GM20000 (cell line): ENCODE measurements at places on chromosomes 3 and 15.
A peak's percentile ranks its signal among the peaks of the same experiment; 100 is the strongest.

DNA sequence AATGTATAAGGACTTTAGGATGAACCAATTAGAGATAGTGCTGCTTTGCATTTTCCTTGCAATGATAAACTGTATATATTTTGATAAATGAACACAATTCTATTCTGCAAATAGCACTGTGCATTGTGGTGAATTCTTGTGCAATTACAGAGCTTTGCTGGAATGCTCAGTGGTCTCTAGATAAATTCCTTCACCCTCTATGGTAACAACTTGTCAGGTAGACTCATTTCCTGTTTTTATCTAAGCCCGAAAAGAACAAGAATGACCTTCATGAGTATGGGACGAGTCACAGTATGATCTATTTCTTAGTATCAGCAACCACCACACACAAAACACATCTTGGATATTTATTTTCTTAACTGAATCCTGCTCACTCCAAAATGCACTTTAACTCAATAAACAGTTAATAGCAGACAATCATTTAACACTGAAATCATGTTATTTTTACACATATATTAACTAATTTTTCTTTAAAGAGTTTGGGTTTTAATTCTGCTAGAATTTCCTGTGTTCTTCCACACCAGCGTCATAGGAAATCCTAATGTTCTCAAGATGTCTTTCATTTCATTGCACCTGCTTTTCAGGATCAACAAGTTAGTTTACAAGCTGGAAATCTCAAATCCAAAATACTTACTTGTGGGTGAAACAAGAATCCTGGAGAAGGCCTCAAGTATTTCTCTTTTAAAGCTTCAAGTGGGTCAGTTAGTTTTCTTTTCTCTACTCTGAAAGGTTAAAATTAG is 551.2 kb downstream of the MECOM start:
- DNase-seq = no peak

DNA sequence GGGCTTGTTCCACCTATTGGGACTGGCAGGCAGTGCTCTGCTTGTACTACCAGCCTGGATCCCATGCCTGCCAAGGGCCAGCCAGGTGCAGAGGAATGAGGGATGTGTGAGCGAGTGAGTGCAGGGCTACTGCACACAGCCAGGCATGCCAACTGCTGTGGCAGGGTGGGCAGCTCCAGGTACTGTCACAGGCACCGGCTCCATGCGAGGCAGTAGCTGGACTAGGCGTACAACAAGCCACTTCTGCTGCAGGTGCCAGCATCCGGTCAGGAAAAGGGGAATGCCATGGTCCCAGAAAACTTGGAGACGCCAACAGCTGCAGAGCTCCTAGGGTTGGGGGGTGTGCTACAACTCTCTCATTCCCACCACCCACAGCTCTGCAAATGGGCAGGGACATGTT is 1356.7 kb downstream of the SI start:
- no peak for DNase-seq

DNA sequence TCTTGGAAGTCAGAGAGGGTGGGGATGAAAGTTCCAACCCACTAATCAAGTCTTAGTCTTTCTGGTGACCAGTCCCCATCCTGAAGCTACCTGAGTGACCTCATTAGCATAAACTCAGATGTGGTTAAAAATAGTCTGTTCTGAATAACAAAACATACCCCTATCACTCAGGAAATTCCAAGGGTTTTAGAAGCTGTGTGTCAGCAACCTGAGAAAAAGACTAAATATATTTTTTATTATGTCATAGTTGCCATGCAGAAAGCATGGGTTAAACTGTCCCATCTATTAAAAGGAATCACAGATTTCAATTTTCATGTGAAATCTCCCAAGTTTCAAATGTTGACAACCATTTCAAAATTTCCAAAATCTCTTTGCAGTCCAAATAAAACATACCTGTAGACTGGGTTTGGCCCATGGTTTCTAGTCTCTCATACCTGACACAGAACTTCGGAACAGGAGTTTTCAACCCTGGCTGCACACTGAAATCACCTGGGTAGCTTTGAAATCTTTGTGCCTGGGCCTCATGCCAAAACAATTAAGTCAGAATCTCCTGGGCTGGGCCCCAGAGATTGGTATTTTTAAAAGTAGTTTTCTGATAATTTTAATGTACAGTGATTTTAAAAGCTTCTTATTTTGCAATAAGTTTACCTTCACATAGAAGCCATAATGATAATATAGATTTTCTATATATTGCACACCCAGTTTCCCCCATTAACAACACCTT is 476.3 kb downstream of the RBMS3 start:
- no peak for DNase-seq

- DNase-seq = peak; percentile 75
Measured at GRCh38 chr15:67120839-67121643, 55.6 kb downstream of the SMAD3 start.

GRCh38 chr15:79172801-79173460 is 82.4 kb upstream of the RASGRF1 start:
- no peak for DNase-seq

- peak; percentile 5 for DNase-seq
Measured at GRCh38 chr15:31390029-31390428, 63.4 kb downstream of the KLF13 start.

DNA sequence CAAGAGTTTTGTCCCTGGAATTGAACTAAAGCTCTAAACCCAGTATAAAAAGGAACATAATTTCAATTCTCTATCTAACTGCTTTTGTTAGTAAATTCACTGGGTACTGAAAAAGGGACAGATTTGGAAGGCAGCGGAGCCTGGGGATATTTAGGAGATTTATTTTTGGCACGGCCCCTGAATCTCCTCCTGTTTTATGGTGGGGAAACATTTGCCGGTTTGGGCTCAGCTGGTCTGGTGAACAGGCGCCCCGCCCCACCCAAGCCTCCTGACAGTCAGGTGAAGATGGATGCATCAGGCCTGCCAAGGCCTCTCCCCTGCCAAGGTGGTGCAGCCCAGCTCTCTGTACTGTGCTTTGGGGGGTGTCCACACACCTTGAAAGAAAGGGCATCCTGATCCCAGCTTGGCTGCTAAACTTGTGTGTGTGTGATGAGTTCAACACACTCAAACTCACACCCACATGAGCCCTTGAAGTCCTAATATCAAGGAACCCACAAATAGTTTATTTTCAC is 46.3 kb downstream of the EBLN2 start:
- DNase-seq = no peak

DNA sequence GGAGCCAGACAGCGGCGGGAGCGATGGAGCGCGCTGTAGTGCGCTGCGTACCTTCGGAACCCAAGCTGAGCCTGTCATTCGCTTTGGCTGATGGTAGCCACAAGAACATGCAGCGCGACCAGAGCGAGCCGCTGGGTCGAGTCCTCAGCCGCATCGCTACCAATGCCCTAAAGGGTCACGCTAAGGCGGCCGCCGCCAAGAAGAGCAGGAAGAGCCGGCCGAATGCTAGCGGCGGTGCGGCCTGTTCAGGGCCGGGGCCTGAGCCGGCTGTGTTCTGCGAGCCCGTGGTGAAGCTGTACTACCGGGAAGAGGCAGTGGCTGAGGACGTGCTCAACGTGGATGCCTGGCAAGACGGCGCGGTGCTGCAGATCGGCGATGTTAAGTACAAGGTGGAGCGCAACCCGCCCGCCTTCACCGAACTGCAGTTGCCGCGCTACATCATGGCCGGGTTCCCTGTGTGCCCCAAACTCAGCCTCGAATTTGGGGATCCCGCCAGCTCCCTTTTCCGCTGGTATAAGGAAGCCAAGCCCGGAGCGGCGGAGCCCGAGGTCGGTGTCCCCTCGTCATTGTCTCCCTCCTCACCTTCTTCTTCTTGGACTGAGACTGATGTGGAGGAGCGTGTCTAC is 498 bp downstream of the PDE12 start:
- peak; percentile 30 for DNase-seq

DNA sequence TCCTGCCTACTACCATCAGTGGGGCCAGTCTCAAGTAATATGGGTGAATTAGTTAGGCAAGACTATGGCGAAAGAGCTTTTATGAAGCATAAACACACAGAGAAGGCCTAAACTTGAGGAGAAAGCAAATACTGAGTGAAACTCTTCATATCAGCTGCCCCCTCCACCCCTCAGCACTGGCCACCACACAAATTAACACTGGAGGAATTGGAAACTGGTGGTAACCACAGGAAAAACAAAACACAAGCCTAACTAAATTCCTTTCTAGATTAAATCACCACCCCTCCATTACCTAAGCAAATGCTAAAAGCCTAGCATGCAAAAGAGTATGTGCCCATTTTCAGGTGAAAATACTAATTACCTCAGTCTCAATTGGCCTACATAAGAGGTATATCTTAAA is 774.7 kb upstream of the NECTIN3 start:
- DNase-seq = no peak

GRCh38 chr15:53611145-53611920 is 148.1 kb downstream of the WDR72 start:
- no peak for DNase-seq

DNA sequence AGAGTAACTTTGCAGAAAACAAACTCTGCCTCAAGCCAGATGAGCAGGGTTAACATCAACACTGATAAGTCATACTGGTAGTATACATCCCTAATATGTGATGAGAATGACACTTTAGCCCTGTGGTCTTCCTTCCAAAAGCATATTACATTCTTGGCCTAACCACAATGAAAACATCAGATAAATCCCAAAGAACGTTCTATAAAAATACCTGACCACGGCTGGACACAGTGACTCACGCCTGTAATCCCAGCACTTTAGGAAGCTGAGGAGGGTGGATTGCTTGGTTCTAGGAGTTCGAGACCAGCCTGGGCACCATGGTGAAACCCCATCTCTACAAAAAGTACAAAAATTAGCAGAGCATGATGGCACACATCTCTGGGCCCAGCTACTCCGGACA is 4.7 kb downstream of the TMCC1 start:
- no peak for DNase-seq

- peak; percentile 75 for DNase-seq
Measured at GRCh38 chr15:74821091-74821789, 5.2 kb upstream of the CPLX3 start.

- no peak for DNase-seq
Measured at GRCh38 chr15:39942101-39942752, 8.3 kb downstream of the EIF2AK4 start.

- DNase-seq = no peak
Measured at GRCh38 chr15:61031532-61031931, 197.6 kb downstream of the RORA start.

- DNase-seq = no peak
Measured at GRCh38 chr15:68436680-68437079, 4.7 kb upstream of the ITGA11 start.

DNA sequence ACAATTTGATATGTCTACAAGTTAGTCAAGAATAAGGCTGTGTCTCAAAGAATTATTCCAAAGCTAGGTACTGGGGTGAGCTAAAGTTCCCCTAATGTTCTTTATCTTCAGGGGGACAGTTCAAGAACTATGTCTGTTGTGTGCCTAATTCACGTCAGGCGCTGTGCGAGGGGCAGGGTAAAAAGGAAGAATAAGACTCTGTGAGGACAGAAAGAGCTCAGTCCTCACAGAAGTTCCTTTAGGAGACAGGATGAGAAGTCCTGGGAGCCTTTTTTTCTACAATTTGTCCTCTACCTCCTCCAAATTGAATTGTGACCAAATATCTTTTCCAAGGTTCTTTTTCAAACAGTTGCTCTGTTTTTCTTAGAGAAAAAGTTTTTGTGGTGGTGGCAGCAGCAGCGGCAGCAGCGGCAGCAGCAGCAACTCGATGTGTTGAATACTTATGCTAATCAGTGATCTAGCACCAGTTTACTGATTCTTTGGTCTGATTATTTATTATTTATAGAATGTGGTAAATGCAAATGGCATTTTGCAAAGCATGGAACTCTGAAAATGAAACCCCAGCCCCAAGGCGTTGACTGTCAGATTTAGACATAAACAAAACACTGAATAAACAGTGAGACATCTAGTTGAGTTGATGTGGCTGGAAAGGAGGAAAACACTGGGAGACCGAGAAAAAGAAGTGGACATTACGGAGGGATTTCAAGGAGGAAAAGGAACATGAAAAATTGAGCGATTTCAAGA is 88.6 kb downstream of the GTPBP8 start:
- peak; percentile 41 for DNase-seq

GRCh38 chr15:60301024-60301423 is 96.8 kb downstream of the ANXA2 start:
- no peak for DNase-seq

GRCh38 chr3:10542518-10542917 is 37.1 kb upstream of the ATP2B2 start:
- no peak for DNase-seq

- peak; percentile 22 for DNase-seq
Measured at GRCh38 chr3:30658328-30659052, 52.1 kb downstream of the TGFBR2 start.

GRCh38 chr15:90143166-90143655 is 40.9 kb upstream of the IDH2 start:
- peak; percentile 71 for DNase-seq

DNA sequence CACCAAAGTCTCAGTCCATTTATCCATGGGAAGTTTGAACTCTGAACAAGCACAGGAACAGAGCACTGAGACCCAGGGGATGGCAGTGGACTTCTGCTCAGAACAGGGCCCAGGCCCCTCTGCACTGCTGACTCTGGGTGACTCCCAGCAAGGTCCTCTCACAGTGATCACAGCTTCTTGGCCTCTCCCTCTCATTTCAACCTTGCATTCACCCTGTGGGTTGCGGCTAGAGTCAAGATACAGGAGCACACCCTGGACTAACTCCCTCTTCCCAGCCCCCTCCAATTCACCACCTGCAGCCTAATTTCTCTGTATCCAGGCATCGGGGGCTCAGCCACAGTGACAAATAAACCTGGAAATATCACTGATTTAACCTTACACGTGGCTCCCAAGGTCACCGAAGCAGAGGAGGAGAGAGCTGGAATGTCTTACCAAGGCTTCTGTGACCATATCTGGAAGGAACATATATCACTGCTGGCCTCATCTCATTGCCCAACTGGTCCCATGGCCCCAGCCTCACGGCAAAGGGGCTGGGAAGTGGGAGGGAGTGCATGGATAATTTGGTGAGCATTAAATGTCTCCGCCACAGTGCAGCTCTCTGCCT is 1.2 kb downstream of the RTP3 start:
- DNase-seq = no peak

GRCh38 chr15:31405200-31405920 is 78.7 kb downstream of the KLF13 start:
- no peak for DNase-seq

GRCh38 chr3:9688961-9689360 is 14.7 kb upstream of the CPNE9 start:
- DNase-seq = no peak

GRCh38 chr3:89000886-89001285 is 106.5 kb upstream of the EPHA3 start:
- DNase-seq = no peak
